Common myeloid progenitor, CD34-positive (primary cell): ENCODE measurements at places on chromosomes 13 and 19.

DNA sequence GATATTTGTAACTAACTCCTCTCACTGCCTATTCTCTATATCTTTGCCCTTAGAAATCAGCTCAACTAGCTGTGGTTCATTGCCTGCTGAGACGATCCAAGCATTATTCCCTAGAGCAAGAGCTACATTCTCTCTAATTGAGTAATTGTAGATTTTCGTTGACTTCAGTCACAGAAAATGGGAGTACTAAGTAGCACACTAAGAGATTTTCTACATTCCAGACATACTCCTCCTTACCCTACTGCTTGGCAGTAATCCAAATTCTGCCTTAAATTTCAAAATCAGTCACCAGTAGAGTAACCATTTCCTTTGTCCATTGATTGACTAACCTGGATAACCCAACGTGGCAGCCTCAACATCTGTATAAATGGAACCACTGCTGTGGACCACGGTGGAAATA is 1786.8 kb downstream of the SLITRK5 start:
- no peak overlapping the region for H3K27ac ChIP-seq
- no peak overlapping the region for H3K4me3 ChIP-seq
- H3K4me1 ChIP-seq, result no peaks in the 10 kb centered on the region
- DNase-seq, result no peak
- no peaks in the 10 kb centered on the region for H3K36me3 ChIP-seq
- no peaks in the 10 kb centered on the region for H3K27me3 ChIP-seq

GRCh38 chr13:44989941-44990340 is 603 bp downstream of the GPALPP1 start:
- no peaks in the 10 kb centered on the region for H3K27me3 ChIP-seq
- H3K36me3 ChIP-seq, result peaks cover 4% of the 10 kb centered on the region
- H3K27ac ChIP-seq, result peak overlapping the region; percentile 92
- no peak for DNase-seq
- H3K4me1 ChIP-seq, result peaks cover 23% of the 10 kb centered on the region

DNA sequence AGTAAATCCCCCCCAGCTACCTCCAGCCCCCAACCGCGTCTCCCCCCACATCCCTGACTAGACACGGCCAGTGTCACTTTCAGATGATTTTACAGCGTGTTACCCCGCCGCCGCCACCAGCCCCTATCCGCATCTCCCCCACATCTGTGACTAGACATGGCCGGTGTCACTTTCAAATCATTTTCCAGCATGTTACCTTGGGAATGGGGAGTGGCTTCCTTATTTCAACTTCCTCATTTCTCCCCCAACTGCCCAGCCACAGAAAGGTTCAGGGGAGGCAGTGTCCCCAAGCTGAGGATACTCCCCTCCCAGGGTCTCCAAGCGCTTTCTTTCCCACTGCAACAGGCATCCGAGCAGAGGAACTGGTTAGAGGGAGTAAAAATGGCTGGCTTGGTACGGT is 18.4 kb downstream of the ADGRL1 start:
- H3K36me3 ChIP-seq, result no peaks in the 10 kb centered on the region
- H3K4me3 ChIP-seq, result no peak overlapping the region
- no peak overlapping the region for H3K27ac ChIP-seq
- peak; percentile 61 for DNase-seq

DNA sequence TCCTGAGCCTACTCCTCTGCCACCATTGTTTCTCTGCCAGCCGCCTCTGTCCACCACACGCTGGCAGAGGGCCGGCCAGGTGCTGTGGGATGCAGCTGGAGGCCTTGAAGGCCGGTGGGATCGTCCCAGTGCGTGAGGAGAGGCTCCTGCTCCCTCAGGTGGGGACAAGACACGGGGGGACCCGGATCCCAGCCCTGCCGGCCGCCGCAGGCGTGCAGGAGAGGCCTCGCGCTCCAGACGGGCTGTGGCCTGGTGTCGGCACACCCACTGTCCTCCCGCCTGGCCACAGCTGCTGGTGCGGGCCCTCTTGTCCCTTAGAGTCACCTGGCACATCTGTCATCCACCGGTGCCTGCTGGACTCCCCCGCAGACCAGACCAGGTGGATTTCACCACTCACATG is 18.1 kb upstream of the GNA15 start:
- no peak for DNase-seq
- peaks cover 46% of the 10 kb centered on the region for H3K36me3 ChIP-seq
- no peak overlapping the region for H3K4me3 ChIP-seq
- H3K27ac ChIP-seq, result no peak overlapping the region

DNA sequence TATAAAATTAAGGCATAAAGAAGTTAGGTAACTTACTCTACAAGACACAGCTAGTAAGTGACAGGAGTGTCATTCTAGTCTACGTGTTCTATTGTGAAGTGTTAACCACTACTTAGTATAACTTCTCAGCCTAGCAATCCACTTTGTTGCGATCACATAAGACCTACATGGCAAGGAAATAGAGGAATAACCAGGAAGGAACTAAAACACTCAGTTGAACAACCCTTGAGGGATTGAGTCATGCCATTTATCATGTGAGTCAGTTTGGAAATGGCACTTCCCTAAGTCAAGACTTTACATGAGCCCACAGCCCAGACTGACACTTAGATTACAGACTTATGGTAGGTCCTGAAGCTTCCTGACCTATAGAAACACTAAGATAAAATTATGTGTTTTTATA is 279.5 kb upstream of the PCDH20 start:
- H3K27ac ChIP-seq, result no peak overlapping the region
- DNase-seq, result no peak
- no peaks in the 10 kb centered on the region for H3K4me1 ChIP-seq
- H3K4me3 ChIP-seq, result no peak overlapping the region
- H3K27me3 ChIP-seq, result no peaks in the 10 kb centered on the region
- H3K36me3 ChIP-seq, result no peaks in the 10 kb centered on the region

DNA sequence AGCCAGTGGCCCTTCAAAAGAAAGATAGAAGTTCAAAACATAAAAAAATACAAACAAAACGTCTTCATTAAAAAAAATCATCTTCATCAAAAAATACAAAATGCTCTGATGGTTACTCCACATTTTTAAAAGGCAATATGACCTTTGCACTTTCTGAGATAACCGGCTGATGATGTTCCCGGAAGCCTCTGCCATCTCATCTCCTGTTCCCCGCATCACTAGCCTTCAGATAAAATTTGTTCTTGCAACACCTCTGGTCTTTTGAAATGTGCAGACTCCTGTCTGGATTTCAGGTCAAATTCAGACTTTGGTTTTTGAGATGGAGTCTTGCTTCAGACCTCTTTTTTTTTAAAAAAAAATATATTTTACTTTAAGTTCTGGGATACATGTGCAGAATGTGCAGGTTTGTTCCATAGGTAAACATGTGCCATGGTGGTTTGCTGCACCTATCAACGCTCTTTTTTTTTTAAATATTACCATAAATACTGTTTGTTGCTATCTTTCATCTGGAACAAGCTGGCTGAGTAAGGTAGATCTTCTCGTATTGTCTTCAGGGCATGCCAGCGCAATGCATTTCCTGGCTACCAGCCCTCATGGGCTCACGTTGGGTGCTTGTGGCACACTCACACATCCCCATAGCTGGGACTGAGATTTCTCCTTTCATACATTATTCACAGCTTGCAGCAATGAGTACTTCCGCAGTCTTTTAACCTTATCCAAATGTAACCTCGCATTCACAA is 418.9 kb upstream of the ARGLU1 start:
- H3K4me1 ChIP-seq, result no peaks in the 10 kb centered on the region
- no peaks in the 10 kb centered on the region for H3K36me3 ChIP-seq
- no peak overlapping the region for H3K27ac ChIP-seq
- H3K27me3 ChIP-seq, result no peaks in the 10 kb centered on the region
- no peak for DNase-seq

DNA sequence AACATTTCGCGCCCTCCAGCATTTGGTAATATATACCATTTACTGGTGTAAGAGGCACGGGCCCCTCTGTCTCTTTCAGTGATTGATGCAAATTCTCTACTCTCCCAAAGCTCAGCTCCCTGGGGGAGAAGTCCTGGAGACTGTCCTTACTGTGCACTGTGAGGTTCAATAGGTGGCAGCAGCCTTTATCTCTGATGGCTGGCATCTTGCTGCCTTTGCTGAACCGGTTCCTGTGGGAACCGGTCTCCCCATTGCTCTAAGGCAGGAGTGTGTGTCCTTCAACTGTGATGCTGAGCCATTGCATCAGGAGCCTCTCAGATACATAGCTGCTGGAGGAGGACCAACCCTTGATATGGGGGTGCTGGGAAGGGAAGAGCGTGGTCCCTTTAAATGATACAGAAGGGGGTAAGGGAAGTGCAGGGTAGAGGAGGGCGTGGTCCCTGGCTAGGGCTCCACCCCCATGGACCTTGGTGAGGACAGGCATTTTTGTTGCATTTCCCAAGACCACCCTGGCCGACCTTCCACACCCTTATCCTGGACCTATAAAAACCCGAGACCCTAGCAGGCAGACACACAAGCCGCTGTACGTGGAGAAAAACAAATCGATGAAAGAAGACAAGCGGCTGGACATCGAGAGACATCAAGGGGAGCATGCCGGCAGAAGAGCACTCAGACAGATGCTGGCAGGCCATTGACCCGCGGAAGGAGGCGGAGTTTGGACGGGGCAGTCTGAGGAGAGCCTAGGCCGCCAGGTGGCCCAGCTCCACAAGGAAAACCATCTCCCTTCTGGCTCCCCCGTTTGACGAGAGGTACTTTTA is 41.1 kb upstream of the GTF3A start:
- no peak for DNase-seq
- no peaks in the 10 kb centered on the region for H3K36me3 ChIP-seq
- no peaks in the 10 kb centered on the region for H3K27me3 ChIP-seq
- H3K4me3 ChIP-seq, result no peak overlapping the region
- no peaks in the 10 kb centered on the region for H3K4me1 ChIP-seq

- no peaks in the 10 kb centered on the region for H3K4me1 ChIP-seq
- no peak overlapping the region for H3K27ac ChIP-seq
- H3K36me3 ChIP-seq, result no peaks in the 10 kb centered on the region
- no peaks in the 10 kb centered on the region for H3K27me3 ChIP-seq
Observed at GRCh38 chr13:98845742-98846141, 93.3 kb upstream of the SLC15A1 start.

GRCh38 chr19:35392742-35393715 is 22.2 kb downstream of the GPR42 start:
- peak; percentile 53 for DNase-seq
- no peak overlapping the region for H3K4me3 ChIP-seq
- no peaks in the 10 kb centered on the region for H3K4me1 ChIP-seq
- no peaks in the 10 kb centered on the region for H3K36me3 ChIP-seq
- no peak overlapping the region for H3K27ac ChIP-seq
- no peaks in the 10 kb centered on the region for H3K27me3 ChIP-seq

GRCh38 chr19:55503502-55504251 is 15.4 kb downstream of the SSC5D start:
- no peaks in the 10 kb centered on the region for H3K36me3 ChIP-seq
- no peaks in the 10 kb centered on the region for H3K27me3 ChIP-seq
- H3K4me1 ChIP-seq, result peaks cover 4% of the 10 kb centered on the region
- H3K4me3 ChIP-seq, result peak overlapping the region; percentile 37
